ENCODE measurements at places on chromosomes 7 and 10. TPM values are rescaled to one million over a fixed set of nuclear protein-coding genes. Genes with fewer than 3 reads are reported as not detected.

GRCh38 chr7:41709621-41710020, 6.7 kb upstream of the INHBA start:
- DNase-seq = no peak

DNA sequence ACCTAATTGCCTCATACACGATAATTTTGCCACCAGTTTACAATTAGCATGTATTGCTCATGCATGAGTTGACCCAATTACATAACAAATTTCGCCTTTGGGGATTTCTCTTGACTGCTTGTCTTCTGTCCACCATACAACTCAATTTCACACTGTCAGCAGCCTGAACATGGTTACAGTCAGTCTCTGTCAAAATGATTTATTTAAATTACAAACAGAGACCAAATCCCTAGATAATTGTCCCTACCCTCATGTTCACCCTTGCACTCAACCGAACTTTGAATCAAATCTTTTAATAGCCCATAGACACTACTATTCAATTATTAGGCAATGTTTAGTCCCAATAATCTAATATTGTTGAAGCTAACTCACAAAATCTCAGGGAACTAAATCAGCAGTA, 59.7 kb upstream of the NEBL start:
- peak; percentile 37 for DNase-seq

DNA sequence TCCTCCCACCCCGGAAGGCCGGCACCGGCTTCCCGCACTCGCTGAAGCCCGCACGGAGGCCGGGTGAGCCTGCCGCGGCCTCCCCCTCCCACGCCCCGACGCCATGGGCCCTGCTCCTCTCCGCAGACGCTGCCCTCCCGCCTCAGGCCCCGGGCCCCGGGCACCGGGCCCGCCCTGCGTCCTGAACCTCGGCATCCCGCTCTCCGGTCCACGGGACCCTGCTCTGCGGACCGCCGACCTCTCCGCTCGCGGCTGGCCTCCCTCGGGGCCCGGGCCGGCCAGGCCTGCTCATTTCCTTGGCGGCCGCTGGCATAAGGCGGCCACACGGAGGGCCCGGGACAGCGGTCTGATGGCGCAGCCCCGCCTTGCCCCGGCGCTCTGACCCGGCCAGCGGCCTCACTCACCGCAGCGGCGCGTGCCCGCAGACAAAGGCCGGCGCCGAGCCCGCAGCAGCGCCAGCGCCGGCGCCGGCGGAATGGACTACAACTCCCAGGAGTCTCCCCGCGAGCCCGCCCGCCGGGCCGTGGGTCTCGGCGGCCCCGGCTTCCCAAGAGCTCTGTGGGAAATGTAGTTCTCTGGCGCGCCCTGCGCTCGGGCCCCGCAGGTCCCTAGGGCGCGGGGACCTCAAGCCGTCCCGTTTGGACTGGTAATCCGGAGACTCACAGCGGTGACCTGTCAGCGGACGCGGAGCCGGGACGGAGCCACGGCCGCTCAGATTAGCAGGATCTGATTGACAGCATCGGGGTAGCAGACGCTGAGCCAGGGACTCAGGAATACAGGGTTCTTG, at the start of gene ZNF32:
Gene ZNF32, minus strand, starts transcription at position 484 of the 787 bp plus-strand sequence. CDS start 2,748 bp downstream, outside the sequence.
- peak; percentile 93 for DNase-seq

The FBXL13 gene
- total RNA-seq = 9.2 TPM

The TMUB1 gene
- total RNA-seq = 7.6 TPM
